Stimulated activated naive CD4-positive, alpha-beta T cell treated with Interleukin-2 at 50 U/mL for 16 hours (primary cell): ENCODE measurements at places on chromosomes 6 and 20.

GRCh38 chr6:5214570-5215052 lies 46.1 kb downstream of the LYRM4 start:
- no peak for DNase-seq

DNA sequence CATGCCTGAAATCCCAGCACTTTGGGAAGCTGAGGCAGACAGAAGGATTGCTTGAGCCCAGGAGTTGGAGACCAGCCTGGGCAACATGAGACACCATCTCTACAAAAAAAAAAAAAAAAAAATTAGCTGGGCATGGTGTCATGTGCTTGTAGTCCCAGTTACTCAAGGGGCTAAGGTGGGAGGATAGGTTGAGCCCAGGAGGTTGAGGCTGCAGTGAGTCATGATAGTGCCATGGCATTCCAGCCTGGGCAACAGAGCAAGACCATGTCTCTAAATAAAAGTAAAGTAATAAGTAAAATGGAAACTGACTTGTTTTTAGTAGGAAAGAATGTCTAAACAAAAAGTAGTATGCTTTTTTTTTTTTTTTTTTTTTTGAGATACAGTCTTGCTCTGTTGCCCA lies 240.7 kb downstream of the ARID1B start:
- DNase-seq = no peak

DNA sequence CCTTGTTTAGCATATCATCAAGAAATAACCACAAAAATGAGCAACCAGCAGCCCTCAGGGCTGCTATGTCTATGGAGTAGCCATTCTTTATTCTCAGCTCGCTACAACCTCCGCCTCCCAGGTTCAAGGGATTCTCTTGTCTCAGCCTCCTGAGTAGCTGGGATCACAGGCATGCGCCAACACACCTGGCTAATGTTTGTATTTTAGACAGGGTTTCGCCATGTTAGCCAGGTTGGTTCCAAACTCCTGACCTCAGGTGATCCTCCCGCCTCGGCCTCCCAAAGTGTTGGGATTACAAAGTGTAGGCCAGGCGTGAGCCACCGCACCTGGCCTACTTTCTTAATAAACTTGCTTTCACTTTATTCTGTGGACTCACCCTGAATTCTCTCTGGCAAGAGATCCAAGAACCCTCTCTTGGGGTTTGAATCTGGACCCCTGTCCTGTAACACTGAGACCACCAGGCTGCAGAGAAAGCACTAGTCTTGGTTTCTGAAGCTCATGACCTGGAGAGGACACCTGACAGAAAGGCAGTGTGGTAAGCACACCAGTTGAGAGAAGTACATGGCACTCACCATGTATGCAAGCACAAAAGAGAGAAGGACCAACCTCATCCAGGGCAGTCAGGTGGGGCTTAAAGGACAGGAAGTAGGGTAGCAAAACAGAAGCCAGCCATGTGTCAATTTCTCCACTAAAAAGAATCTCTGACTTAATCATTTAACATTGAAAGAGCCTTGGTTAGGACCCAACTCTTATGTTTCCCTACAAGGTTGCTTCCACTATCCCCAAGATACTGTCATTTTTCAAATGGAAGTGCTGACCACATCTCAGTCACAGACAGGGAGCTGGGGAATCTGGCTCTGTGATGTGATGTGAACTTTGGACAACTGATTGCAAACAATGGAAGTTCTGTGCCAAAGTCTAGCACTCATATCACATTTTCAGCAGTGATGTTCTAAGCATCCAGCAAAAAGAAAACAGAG lies 97.4 kb upstream of the DST start:
- no peak for DNase-seq

GRCh38 chr6:88619951-88620350 lies 343.5 kb downstream of the RNGTT start:
- no peak for DNase-seq

- DNase-seq = no peak
Measured at GRCh38 chr20:19129306-19129705, 83.1 kb upstream of the SLC24A3 start.

- DNase-seq = no peak
Measured at GRCh38 chr20:64102647-64103354, 4.6 kb downstream of the NPBWR2 start.

DNA sequence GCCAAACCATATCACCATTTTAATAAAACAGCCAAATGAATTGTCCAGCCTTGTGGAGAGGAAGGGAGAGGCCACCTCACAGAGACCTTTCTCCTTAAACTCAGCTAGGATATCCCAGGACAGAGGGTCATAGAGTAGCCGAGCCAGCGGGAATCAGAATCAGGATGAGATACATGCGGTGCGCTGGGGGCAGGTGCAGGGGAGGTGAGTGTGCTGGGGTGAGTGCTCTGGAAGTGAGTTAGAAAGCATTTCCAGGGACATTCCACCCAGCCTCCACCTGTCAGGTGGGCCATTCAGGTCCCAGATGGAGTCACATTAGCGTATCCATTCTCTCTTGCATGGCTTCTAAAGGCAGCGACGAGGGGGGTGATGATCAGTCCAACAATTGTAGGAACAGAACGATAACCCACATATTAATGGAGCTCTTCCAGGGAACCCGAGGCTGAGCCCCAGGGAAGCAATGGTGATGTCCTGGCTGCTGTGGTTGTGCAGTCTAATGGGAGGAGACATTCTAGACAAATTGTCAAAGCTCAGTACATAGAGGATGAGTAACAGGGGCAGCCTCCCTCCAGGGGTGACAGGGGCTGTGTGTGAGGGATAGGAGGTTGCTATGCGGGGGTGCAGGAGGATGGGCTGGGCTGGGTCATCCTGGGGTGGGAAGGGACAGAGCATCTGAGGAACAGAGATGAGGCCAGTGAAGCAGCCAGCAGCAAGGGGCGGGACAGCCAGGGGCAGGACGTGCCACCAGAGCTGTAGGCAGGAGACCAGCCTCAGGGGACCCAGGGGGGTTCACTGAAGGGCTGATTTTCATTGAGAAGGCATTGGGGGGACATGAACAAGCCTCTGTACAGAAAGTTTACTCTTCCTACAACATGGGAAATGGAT lies 88.7 kb upstream of the FRMD1 start:
- no peak for DNase-seq

- DNase-seq = no peak
Measured at GRCh38 chr20:11304795-11305194, 612.9 kb upstream of the BTBD3 start.

GRCh38 chr20:1415667-1416468 lies 23.0 kb upstream of the FKBP1A start:
- no peak for DNase-seq

DNA sequence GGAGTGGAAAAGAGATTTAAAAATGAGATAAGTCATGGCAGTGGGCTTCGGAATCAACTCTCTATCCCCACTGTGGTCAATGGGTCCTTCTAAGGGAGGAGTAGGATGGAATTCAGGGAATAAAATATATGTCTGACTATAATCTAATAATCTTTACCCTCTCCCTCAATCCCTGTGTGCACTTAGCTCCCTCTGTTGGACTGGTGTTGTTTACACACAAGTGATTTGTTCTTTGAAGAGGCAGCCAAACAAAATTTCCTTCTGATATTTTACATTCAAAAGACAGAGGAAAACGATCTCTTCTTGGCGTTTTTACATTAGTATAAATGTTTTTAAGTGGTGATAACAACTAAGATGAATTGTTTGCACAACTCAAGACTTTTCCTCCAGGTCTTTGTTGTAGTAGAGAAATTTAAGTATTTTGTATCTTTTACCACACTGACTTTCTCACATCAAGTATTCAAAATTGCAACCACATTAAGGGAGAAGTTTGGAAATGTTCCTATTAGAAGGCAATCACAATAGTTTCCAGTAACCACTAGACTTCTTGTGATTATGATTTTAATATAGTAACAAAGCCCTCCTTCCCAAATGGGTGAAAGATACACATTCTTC lies 317.8 kb downstream of the CENPW start:
- DNase-seq = no peak

GRCh38 chr20:32010666-32011065 lies 428 bp downstream of the CCM2L start:
- no peak for DNase-seq

DNA sequence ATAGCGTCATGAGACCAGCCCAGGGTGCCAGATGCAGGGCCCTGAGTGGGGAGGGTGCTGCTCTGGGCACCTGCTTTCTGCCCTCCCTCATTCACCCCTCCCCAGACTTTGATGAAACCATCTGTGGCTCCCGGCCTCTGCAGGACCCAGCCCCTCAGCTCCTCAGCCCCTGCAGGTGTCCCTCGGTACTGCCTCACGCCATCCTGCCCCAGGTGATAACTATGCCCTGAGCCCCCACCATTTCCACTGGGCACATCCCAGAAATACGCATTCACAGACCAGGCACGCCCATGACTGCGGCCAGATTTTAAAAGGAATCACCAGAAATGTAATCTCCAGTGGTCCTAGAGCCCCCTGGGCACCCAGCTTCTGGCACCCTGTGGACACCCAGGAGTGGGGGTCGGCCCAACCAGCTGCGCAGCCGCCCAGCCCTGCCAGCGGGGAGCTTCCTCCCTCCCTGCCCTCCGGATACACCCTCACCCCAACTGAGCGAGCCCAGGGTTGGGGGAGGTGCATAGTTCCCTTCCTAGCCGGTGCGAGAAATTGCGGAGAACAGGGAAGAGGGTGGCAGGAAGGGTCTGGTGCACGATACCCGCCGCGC lies 615 bp upstream of the NTSR1 start:
- DNase-seq = peak; percentile 19

DNA sequence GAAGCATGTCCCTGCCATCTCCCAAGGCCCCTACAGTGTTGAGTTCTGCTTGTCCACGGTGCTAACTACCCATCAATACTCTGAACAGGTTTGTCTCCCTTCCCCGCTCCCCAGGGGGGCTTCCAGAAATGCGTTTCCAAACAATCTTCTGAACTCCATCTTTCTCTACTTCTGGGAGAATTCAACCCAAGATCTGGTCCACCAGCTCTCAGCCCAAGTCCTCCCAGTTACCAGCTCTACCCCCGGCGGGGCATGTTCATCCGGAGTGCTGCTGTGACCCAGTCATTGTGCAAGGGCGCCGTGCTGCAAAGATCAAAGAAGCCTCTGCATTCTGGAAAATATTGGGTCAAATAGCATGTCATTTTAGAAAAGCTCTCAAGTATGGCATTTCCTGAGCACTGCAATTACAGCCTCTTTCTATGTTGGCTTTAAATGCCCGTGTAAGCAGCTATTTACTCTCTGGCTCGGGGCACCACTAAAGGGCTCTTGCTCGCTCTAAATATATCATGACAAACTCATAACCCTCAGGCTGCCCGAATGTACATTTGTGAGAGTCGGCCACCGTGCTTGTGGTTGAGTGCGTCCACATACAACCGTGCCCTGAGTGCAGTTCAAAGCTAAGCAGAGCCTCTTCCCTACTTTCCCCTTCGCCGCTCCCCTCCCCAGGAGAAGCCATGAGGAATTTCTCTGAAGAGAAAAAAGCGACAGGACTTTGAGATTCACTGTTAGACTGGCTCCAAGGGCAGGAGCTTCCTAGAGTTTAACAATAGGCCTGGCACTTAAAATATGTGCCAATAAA lies 71.6 kb downstream of the BANF2 start:
- no peak for DNase-seq

DNA sequence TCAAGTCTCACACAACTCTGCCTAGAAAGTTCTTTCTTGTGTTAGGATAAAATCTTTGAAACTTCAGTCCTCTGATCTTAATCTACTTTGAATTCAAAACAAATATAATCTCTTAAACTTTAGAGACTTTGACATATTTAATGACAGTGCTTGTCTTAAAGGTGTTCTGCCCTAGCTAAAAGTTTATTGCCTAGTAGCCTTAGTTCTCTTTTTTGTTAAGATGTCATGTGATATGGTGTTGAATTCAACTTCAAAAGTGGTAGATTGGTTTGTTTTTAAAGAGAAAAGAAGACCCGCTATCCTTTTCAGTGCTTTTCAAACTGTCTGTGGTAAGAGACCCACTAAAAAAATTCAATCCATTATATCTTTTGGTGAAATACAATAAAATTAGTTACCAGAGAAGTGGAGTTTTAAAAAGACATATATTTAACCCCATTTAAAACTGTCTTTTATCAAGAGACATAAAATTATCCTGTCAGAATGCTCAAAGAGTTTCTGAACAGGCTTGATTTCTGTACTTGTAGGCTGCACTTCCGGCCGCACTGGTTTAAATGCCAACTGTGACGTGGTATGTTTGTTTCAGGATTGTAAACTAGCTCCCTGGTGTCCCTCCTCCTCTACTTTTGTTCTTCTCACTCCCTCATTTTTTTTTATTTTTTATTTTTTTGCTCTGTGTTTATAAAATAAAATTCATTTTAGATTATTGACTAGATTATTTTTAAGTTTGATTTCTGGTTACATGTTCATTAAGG lies 76.5 kb downstream of the QKI start:
- no peak for DNase-seq

DNA sequence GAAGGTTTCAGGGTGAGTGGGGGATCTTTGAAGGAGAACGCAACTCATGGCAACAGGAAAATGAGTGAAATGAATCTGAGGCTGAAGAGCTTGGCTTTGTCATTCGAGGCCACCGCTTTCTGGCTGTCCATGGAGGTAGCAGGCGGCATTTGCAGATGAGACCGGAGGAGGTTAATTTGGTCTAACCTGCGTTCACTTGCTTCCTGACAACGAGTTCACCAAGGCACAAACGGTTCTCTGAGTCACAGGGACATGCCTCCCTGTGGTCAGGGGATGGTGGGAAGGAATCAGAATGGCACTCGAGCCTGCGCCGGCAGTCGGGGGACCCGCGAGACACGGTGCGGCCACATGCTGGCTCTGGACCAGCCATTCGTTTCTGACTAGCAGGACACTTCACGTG lies 75.0 kb downstream of the IRF4 start:
- no peak for DNase-seq

GRCh38 chr6:15956205-15957106 lies 172.4 kb upstream of the MYLIP start:
- DNase-seq = no peak

DNA sequence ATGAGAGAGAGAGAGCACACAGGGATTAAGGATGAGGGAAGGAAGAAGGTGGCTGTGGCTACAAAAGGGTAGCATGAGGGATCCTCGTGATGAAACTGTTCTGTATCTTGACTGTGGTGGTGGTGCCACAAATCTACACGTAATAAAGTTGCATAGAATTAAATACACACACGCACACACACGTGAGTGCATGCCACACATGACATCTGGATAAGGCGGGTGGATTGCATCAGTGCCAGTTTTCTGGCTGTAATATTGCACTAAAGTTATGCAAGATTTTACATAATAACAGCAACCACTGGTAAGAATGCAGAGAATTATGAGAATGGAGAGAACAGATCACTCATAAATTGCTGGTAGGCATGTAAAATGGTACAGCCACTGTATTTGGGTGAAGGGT lies 16.9 kb upstream of the STK35 start:
- no peak for DNase-seq

- no peak for DNase-seq
Measured at GRCh38 chr20:37295595-37295994, 6.1 kb downstream of the MANBAL start.
